ENCODE measurements at places on chromosomes 2 and 18.

DNA sequence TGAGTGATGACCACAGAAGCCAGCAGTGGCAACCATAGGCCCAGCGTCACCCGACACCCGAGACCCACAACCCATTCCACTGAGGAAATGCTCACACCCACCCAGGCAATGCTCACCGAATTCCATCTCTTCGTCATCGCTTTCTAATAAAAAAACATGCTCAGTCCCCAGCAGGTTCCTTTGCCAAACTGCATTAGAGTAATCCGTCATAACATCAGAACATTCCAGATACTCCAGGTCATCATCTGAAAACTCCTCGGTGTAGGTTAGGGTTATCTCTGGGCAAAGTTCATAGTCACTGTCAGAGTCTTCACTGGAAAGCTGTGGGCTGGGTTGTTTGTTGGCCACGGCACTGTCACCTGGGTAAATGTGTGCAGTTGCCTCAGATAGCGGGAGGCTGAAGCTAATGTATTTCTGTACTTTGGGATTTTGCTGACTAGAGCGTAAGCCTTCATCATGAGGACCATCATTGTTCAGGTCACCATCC lies 49.3 kb downstream of the ALPK2 start:
- no peak for DNase-seq

DNA sequence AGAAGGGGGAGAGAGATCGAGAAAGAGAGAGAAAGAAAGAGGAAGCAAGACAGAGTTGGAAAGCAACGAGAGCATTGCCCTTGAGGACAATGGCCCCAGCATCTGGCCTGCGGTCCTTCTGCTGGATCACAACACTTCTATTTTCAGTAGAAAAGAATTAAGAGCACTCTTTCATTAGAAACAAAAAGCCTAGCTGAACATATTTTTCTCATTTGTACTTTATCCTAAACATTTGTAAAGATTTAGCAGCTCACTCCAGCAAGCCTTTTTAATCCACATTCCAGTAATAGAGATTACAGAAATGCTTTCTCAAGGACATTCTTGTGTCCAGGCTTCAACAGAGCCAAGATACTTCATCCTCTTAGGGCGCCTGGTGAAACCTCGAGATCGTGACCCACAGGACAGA lies 31.6 kb upstream of the AFF3 start:
- DNase-seq = no peak

- DNase-seq = no peak
Measured at GRCh38 chr2:224347176-224348051, 54.5 kb downstream of the FAM124B start.

GRCh38 chr2:130334026-130334425 lies 8.7 kb upstream of the IMP4 start:
- no peak for DNase-seq

GRCh38 chr18:46712406-46712805 lies 44.4 kb downstream of the ST8SIA5 start:
- DNase-seq = peak; percentile 52

GRCh38 chr2:74109551-74109950 lies 38.2 kb downstream of the BOLA3 start:
- DNase-seq = no peak

DNA sequence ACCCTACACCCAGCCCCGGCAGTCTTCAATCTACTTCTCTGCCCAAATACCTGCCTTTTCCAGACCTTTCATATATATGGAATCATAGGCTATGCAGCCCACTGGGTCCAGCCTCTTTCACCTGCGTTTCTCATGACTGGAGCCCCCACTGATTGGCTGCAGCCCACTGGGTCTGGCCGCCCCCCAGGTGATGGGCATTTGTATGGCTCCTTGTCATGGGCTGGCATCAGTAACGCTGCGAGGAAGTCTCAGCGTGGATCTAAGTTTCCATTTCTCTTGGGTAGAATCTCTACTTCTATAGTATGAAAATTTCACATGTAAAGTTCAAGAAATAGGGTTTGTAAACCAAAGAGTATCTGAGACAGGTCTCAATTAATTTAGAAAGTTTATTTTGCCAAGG lies 281.9 kb downstream of the NDUFA10 start:
- no peak for DNase-seq

DNA sequence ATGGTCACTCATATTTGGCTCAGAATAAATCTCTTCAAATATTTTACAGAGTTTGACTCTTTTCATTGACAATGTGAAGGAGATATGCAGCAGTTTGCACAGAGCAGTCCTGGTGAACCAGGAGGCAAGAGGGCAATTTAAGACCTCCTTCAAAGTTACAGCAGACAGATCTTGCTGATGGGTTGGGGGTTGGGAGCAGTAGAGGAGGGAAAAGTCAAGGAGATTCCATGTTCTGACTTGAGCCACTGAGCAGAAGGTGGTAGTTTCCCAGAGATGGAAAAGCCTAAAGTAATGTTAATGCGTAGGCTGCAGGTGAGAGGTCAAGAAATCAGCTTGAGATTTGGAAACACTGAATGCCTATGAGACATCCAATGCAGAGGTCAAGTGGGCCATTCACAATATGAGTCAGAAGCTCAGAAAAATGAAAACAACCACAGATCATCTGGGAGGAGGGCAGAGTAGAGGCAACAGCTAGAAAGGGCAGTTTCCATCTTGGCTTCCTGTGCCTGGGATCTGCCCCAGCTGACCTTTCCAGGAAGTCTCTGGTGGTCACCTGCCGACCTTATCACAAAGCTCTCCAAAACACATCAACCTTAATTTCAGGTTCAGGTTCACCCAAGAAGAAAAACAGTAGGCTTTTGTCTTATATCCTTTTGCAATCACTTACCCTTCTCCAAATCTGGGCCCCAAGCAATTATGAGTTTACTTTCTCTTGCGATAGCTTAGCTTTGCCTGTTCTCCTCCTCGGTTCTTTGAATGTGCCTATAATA lies 197.5 kb upstream of the ARL4C start:
- DNase-seq = no peak

GRCh38 chr2:16960579-16960978 lies 294.9 kb upstream of the CYRIA start:
- DNase-seq = no peak

DNA sequence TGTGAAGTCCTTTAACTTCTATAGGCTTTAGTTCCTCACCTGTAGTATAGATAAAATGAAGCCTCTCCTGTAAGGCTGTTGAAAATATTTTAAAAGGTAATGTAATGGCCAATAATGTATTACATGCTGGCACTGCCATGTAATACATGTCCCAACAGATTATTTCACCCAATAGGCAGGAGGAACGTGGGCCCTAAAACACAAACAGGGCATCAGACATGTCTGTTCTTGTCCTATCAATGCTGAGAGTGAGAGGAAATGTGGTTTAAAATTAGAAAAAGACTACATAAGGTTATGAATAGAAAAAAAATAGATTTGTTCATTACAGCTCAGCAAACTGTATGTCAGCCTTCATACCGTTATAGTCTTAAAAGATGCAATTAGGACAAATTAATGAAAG lies 492.7 kb upstream of the DDX18 start:
- no peak for DNase-seq

- DNase-seq = no peak
Measured at GRCh38 chr2:69765096-69765380, 23.1 kb downstream of the ANXA4 start.

- no peak for DNase-seq
Measured at GRCh38 chr18:9329471-9329870, 5.1 kb upstream of the TWSG1 start.

DNA sequence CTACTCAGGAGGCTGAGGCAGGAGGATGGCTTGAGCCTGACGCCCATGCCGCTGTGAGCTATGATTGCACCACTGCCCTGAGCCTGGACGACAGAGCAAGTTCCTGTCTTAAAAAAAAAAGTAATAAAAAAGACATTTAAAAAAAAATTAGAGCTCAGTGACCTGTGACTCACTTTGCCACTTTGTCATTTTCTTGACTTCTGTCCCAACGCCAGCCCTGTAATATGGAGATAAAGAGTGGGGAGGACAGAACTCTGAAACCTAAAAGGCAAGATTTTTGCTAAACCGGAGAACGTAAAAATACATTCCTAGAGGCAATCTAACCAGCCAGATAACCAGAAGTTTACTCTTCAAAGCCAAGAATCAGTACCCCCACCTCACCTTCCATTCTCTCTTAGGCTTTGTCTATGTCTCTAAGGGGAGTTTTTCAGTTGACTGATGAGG lies 49.0 kb downstream of the PRKRA start:
- DNase-seq = no peak

DNA sequence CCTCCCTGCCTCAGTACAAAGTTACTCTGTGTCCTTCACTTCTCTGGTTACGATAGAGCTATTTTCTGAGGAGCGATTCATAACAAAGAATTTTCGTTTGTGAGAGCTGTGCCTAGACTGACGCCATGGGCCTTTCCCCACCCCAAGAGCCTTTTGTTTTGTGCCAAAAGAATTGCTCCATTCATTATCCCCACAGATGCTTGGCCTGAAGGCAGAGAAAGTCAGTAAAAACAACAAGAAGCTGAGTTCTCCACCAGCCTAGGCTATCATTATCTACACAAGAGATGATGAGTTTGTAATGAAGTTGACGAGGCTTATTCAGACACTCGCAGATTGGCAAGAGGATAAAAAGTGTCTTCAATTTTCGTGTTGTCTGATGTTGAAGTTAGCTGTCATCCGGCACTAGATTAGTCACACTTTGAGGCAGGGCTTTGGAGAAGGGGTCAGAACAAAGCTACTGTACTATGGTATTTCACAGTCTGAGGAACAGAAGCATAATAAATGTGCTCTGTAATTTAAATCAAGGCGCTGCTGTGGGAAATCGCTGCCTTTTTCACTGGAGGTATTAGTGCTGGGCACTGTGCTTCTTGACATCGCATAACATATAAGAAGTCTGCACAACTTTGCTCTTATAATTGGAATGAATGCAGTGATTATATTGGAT lies 278.4 kb upstream of the FIGN start:
- no peak for DNase-seq

GRCh38 chr18:44568986-44569385 lies 111.7 kb upstream of the SETBP1 start:
- DNase-seq = no peak

DNA sequence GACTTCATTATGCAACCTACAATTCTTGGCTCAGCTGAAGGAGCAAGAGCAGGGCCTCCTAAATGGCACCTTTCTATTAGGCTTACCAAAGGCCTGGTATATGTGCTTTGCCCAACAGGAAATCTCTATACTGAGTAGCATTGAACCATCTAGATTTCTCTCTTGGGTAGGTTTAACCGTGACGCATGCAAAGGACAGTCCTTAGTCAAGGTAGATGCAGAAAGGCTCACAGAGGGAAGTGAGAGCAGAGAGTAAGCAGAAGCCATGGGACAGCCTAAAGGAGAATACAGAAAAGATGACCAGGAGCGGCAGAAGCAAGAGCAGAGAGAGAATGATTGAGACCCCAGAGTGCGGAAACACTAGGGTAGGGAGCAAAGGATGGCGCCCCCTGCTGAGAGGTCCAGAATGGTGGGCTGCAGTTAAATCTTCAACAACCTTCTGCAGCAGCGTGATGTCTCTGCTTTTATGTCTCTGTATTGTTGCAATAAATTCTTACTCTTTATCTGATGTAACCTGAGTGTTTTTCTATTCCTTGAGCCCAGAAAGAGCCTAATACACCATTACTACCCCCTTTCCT lies 4.7 kb upstream of the OSBPL1A start:
- no peak for DNase-seq

DNA sequence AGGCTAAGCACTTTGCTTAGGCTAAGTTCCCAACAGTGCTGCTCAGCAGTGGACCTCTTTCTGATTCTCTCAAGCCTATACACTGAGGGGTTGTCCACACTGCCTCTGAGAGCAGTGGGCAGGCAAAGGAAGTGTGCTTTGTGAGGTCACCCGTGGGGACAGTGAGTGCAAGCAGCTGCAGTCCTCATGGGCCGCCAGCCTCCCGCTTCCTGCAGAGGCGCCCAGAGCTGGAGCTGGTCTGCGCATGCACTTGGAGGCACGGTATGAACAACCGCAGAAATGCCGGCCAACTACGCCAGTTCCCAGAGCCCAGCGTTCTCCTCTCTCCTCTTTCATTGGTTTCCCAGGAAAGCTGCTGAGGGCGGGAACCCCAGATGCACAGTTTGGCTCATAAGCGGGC lies 149.5 kb upstream of the DLX2 start:
- no peak for DNase-seq

- DNase-seq = no peak
Measured at GRCh38 chr2:99607454-99607853, 117.6 kb upstream of the REV1 start.

DNA sequence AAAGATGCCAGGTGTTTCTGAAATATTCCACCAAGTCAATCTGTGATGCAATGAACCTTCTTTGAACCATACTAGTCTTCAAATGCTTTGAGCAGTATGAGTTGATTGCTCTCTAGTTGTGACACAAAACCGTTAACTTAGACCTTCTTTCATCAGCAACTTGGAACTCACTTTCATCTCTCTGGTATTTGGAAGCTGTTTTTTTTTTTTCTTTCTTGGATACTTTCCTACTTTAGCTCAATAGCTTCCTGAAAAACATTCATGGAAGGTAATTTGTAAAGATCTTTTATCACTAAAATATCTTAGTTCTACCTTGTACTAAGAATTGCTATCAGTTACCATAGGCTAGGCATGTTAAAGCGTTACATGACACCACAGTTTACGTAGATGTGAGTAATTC lies 1071.9 kb upstream of the CHAC2 start:
- no peak for DNase-seq

DNA sequence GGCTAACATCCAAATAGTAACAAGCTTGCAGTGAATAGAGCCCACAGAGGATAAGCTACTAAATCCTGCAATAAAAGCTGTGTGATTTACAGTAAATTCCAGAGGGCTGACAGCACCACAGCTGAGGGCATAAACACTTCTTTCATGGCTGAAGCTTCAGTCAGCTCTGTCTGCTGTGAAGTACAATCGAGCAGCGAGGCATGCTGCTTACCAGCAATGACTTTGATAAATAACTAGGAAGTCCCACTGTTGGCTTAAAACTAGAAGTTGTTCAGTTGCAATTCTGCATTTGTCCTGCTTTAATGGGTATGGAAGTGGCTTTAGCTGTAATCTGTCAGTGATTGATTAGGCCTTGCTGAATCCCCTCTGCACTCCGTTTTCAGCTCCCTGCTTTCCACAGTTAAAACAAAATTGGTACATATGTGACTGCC lies 65.2 kb upstream of the FIGN start:
- DNase-seq = no peak

DNA sequence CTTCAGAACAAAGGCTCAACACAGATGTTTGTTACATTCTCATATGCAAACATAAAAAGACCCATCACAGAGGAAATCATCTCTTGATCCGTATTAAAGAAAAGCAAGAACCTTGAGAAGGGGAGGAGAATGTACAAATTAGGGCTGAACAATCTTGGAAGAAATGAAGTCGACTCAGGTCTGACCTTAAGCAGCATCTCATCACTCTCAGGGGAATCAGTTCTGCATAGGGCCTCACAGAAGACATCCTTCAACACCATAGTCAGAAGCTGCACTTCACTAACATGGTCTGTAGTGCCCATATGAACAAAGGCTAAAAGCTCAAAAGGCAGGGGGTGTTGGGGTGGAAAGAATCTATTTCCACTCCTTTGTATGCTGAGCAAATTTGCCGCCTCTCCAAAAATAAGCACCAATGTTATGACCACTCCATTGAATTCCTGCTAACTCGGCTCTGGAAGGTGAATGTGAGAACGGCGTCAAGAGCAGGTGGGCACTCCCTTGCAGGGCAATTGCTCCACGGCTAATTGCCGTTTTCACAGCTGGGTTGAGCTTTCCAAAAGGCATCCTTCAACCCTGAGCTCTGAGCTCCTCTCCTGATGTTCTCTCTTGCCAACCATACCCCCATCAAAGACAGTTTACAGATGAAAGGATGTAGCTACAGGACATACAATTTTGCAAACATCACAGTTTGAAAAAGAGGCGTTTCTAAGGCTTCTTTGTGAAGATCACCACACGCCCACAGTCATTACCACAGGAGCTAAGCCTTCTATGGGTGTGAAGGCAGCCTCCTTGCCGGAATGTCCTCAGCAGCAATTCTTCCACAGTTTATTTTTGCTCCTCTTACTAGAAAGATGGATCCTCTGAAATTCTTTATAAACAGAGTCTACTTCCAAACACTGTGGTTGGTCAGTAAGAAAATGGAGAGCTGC lies 10.0 kb downstream of the KLF7 start:
- DNase-seq = no peak

Data from GOT3 (cell line).